ENCODE measurements at places on chromosomes 3 and 15. TPM values are rescaled to one million over a fixed set of nuclear protein-coding genes. Genes with fewer than 3 reads are reported as not detected.

The GPR149 gene
- not detected for total RNA-seq

The CRYGS gene
- 2.4 TPM for total RNA-seq

The KATNBL1 gene
- total RNA-seq, result 43.5 TPM

The ZNF621 gene
- total RNA-seq, result 11.9 TPM

The SLC9C1 gene
- total RNA-seq, result 0.85 TPM

The SERINC4 gene
- not detected for total RNA-seq
